Activated CD4-positive, CD25-positive, alpha-beta regulatory T cell (primary cell): ENCODE measurements at places on chromosomes 5 and 9.
A peak's percentile ranks its signal among the peaks of the same experiment; 100 is the strongest.

DNA sequence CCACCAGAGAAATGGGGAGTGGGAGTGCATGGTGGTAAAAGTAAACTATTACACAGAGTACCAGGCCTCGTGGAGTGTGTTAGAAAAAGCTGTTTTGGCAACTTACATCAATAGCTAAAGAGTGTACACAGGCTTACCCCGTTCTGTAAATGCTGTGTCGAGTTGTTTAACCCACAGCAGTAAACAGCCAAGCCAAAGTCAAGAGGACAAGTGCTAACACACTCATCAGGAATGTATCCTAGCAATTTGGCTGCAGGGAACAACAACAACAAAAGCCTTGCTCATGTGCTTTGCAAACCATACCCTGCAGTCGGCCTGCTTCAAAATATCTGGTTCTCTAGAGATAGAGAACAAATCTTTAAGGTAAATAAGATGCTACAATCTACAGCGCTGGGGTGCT is 15.9 kb downstream of the DAP start:
- no peak for DNase-seq

- no peak for DNase-seq
Measured at GRCh38 chr5:132258102-132259068, 889 bp downstream of the PDLIM4 start.

DNA sequence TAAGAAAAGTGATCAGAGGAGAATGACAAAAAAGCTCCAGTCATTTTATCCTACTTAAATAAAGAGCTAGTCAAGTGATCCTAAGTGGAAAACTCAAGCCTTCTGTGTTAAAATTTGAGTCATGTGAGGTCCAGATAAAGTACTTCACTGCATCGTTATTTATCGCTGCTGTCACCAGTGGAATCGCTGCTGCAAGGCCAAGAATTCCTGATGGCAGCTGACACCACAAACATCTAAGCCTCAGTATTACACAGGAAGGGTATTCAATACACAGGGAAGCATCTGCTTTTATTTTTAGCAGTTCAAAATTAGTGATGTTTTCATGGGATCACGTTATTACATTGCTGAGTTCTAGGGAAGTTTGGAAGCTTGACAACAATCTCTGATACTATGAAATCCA is 190.3 kb downstream of the GOLPH3 start:
- no peak for DNase-seq

DNA sequence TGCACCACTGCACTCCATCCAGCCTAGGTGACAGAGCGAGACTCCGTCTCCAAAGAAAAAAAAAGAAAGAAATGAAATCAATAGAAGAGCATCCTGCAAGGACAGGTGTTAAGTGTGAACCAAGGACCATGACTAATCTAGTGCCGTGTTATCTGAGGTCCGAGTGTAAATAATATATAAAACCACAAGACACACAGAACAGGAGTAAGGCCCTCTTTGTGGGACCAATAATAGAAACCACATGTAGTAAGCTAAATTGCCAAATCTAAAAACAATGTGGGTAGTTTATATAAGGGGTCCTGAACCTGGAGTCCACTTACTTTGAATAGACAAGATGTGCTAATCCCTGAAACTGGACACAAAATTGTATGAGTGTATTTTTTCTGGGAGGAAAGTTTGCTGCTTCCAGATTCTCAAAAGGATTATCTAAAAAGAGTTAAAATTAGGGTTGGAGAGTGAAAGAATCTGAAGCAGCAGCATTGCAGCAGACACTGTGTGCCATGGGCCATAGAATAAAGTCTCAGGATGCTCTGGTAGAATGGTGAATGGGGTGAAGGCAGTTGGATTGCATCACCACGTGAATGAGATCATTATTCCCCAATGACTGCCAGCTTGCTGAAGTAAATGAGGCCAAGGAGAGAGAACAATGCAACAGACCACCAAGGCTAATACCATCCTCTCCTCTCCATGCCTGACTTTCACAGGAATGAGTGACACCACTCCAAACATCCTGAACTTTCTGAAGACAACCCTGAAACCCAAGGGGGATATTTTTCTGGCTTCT is 222.7 kb downstream of the DCP2 start:
- no peak for DNase-seq

GRCh38 chr5:44294516-44294915 is 94.7 kb downstream of the FGF10 start:
- no peak for DNase-seq

GRCh38 chr5:34998058-34998789 is 49.5 kb downstream of the AGXT2 start:
- DNase-seq, result no peak

GRCh38 chr9:123420592-123421111 is 64.7 kb downstream of the CRB2 start:
- no peak for DNase-seq

DNA sequence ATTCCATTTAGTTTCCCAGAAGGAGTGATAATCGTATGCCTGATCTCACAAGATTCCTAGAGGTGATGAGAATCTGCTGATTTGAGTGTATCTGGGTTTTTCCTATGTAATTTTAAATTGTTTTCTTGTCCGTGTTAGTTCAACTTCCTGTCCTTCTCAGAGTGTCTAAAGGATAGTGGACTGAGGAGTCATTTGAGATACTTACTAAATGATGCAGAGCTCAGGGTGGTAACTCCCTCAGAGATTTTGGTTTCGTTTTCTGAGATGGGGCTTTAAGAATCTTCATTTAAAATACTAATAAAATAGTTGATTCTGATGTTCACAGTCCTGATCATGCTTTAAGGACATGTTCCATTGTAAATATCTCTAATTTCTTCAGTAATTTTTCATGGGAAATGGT is 30.3 kb downstream of the MELK start:
- no peak for DNase-seq

DNA sequence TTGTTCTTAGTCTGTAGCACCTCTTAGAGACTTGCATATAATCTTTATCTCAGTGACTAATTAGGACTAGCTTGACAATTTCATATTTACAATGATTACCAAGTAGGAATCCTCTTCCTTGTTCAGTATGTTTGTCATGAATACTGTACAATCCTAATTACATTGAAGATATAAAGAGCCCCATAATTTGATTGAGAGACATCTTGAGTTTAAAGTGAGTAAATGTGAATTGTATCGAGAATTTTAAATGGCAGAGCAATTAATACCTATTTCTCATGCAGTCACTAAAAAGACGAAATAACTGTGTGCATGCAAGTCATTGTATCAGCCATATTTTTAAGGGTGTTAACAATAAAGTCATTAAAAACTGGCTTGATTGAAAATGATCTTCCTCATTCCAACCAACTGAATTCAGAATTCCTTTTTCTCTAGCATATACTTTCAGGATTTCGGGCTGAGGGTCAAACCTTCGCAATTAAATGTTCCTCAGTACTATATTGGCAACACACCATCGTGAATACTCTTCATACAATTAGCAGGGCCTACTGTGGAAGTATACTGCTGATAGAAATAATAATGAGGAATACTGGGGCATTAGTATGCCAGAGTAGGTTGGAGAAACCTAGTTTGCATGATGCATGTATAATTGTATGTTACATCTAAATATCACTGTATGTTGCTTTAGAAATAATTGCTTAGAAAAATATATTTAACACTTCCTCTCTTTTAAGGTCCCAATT is 284.7 kb upstream of the TMEM161B start:
- no peak for DNase-seq

- no peak for DNase-seq
Measured at GRCh38 chr5:31763424-31763823, 124.5 kb downstream of the PDZD2 start.

DNA sequence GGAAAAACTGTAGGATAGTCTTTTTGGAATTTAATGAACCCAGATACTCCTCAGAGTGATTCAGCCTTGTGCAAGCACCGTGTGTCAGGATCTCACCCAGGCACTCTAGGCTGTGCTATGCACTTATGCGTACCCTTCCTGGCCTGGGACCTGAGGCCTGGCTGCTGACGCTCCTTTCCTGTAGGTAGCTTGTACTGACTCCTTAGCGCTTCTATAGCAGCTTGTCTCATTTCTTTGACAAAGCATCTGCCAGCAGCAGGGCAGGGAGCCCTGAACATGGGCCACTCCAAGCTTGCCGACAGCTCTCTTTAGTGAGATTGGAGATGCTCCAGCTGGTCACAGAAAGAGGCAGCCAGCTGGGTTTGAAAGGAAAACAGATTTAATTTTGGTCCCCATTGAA is 147.3 kb downstream of the SGCD start:
- DNase-seq, result no peak

GRCh38 chr5:126543009-126543408 is 52.0 kb downstream of the ALDH7A1 start:
- no peak for DNase-seq

- no peak for DNase-seq
Measured at GRCh38 chr5:64308135-64308534, 142.5 kb downstream of the RNF180 start.

- no peak for DNase-seq
Measured at GRCh38 chr5:154418344-154418820, 27.4 kb upstream of the SAP30L start.

DNA sequence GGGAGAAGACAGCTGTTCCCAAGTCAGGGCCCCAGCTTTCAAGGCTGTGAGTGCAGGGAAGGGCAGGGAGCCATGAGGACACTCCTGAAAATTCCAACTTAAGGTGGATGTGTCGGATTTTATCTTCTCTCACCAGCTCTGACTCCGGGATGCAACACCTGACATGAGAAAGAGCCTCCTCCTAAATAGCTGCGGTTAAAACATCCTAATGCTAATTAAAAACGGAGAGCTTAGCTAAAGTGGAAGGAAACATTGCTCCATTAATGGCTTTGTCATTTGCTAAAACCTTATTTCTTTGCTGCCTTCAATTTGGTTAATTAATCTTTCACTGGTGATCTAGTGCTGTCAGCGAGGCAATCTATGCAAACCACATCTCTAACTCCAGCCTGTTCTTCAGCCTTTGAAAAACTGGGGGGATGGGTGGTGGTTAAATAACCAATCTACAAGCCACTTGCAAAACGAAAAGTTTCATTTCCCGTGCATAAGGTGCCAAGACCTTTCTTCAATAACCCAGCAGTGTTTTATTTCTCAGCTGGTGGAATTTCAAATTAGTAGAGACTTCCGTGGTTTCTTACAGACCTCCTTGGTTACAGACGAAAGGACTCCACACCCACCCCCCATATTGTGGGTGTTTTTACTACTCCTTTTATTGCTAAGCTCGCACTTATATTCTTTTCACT is 379.6 kb downstream of the MLLT3 start:
- DNase-seq, result peak; percentile 5

GRCh38 chr5:136811551-136811950 is 446.2 kb upstream of the TRPC7 start:
- no peak for DNase-seq

DNA sequence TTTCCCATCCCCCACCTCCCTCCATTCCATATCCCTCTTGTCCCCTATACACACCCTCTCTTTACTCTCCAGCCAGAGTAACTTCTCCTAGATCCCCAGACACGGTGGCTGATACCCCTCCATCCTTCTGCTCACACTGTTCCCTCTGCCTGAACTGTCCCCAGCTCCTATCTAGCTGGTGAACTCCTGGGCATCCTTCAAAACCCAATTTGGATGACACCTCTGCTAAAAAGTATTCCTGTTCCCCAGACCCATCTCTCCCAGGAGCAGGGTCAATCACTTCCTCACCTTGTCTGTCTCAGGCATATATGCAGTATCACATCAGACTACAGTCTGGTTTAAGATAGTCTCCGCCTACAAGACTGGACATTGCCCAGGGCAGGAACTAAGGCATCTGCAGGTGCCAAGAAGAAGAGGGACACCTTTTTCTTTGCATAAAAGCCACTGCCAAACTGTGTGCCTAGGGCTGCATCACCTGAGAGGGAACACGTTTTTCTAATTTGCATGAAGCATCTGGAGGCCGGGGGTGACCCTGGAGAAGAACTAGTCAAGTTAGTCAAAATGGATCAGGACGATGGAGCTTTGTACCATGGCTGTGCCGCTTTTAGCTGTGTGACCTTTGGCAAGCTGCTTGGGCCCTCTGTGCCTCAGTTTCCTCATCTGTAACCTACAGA is 27.1 kb downstream of the NR5A1 start:
- DNase-seq, result no peak

DNA sequence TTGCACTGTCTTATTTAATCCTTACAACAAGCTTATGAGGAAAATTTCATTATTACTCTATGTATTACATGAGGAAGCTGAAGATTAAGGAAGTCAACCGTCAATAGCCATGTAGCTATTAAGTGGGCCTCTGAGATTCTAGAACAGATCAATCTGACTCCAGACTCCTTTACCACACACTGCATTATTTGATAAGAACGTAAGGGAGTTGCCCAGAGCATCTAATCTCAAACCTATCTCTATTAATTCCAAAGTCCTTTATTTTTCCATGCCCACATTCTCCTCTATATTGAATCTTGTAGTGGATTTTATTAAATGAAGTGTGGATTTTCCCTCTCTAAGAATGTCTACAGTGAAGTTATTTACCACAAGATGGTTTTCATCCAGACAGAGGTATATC is 118.2 kb upstream of the MTAP start:
- DNase-seq, result no peak

DNA sequence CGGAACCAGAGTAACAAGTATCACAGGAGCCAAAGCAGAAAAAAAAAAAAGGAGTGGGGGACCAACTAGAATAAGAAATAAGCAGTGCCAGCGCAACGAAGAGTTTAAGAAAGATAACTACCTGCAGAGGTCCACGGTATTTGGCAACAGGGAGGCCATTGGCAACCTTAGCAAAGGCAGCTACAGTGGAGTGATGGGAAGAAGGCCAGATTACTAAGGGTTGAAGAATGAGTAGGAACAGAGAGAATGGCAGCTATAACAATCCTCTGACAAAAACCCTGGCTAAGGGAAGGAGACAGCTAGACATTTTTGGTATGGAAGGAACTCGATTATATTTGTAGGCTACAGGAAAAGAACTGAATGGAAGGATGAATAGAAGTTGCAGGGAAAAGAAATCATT is 93.4 kb upstream of the DMAC1 start:
- no peak for DNase-seq

DNA sequence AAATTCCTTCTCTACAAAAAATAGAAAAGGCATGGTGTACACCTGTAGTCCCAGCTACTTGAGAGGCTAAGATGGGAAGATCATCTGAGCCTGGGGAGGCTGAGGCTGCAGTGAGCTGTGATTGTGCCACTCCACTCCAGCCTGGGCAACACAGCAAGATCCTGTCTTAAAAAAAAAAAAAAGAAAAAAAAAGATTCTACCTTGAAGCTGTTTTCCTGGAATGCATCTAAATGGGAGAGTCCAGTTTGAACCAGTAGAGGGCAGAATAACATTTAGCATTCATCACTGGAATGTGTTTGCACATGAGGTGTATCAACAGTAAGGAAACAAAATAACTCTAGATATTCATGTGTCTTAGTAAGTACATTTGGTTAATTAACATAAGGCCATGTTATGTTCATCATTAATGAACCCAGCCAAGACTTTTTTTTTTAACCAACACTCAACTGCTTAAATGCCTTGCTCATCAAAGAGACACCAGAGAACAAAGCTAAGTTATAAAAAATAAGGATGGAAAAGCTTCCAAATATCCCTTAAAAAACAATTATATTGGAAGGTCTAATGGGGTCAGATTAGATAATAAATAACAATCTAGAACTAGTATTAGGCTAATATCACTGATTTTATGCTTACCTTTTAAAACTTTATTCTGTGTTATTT is 16.1 kb downstream of the IFNE start:
- no peak for DNase-seq
